Stimulated activated CD4-positive, alpha-beta T cell treated with anti-CD3 and anti-CD28 coated beads, Interleukin-2, amount 100 ng/mL, for 24 hours (primary cell): ENCODE measurements at places on chromosomes 1 and 21.
A peak's percentile ranks its signal among the peaks of the same experiment; 100 is the strongest.

DNA sequence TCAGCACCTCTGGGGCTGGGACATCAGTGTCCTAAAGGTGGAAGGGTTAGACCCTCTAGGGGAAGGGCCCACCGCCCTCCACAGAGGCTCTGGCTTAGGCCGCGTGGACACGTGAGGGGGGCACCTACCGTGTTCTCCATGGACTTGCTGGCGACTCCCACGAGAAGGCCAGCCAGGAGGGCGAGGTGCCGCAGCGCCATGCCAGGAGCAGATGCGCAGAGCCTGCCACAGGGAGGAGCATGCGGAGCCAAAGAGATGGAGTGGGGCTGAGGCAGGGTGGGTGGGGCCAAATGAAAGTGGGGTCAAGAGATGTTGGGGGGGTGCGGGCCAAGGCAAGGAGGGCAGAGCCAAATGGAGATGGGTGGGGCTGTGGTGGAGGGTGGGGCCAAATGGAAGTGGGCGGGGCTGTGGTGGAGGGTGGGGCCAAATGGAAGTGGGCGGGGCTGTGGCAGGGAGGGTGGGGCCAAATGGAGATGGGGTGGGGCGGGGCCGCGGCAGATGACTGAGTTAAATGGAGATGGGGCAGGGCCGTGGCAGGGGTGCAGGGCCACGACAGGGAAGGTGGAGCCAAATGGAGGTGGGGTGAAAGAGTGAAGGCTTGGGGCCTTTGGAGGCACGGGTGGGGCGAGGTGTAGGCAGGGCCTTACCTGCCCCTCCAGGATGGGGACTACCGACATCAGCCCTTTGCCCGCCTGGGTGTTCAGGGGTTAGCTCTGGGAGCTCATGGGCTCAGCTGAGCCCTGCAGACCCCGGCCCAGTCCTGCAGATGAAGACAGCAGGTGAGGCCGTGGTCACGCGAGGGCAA, 17.4 kb upstream of the RNF223 start:
- no peak for DNase-seq

DNA sequence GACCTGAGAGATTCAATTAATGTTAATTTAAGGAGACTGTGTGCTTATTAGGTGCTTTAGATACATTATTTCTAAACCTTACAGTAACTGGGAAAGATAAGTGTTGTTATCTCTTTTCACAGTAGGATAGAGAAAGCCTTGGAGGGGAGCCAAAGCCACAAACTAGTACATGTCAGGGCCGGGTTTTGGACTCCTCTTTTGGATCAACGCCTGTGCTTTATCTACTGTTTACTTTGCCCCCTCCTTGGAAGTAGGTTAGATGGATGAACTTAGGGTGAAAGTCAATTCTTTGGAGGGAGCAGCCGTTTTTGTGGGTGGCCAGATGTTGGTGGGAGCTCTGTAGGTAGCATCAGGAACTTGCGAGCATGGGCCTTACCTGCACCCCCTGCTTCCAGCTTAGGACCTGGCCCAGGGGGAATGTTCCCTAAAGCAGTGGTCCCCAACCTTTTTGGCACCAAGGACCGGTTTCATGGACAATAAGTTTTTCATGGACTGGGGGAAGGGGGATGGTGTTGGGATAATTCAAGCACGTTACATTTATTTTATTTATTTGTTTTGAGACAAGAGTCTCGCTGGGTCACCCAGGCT, 1.7 kb downstream of the HHAT start:
- DNase-seq, result no peak

- DNase-seq, result peak; percentile 92
Measured at GRCh38 chr1:44807364-44808062, 362 bp upstream of the DYNLT4 start.

DNA sequence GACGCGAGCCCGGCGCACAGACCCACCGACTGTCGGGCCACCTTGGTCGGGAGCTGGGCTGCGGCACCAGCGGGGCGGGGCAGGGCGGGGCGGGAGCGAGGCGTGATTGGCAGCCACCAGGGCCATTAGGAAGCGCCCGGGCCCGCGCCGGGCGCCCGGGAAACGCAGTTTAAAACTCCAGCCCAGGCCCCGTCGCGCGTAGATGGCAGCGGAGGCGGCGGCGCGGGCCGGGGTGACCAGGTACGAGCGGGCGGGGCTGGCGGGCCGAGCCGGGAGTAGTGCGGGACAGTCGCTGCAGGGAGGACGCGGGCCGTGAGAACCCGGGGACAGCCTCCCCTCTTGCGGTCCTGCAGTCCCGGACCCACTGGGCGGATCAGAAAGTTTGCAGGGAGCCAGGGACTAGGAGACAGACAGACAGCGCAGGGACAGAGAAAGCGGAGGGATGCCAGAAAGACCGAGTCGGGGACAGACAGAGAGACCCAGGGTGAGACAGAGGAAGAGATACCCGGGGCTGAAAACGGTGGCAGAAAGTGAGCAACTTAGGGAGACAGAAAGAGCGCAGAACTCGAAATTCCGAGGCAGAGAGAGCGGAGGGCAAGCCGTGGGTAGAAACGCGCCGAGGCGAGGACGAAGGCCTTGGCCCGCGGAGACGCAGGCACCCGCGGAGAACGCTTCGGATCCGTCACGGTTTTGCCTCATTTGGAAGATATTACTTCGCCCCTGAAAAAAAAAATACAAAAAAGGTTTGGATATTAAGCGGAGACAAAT, at the start of gene DMBX1:
TSS of gene DMBX1 (plus strand) at position 199 of the 768 bp plus-strand sequence. CDS start 17,175 bp downstream, outside the sequence.
- peak; percentile 37 for DNase-seq

- DNase-seq, result no peak
Measured at GRCh38 chr21:20760221-20760620, 238.0 kb upstream of the NCAM2 start.

- DNase-seq, result no peak
Measured at GRCh38 chr1:113281550-113281949, 108.8 kb upstream of the MAGI3 start.

DNA sequence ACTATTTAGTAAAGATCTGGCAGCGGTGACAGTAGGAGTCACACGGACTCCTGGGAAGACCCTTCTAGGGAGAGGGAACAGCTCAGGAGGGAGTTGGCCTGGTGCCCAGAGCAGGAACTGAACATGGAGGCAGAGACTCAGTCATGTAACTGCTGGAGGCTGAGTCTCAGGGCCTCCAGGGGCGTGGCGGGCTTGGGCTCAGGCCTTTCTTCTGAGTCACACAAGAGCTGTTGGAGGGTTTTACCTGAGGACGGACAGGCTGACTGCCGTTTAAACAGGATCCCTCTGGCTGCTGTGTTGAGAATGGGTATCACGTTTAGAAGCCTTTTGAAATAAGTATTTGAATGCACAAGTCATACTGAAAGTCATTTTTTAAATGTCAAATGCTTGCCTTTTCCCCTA, 7.2 kb upstream of the ETS2 start:
- DNase-seq, result peak; percentile 32

- DNase-seq, result no peak
Measured at GRCh38 chr1:31905681-31906080, 32.5 kb downstream of the PTP4A2 start.

- DNase-seq, result peak; percentile 60
Measured at GRCh38 chr21:32921632-32922230, 104.0 kb upstream of the OLIG2 start.

DNA sequence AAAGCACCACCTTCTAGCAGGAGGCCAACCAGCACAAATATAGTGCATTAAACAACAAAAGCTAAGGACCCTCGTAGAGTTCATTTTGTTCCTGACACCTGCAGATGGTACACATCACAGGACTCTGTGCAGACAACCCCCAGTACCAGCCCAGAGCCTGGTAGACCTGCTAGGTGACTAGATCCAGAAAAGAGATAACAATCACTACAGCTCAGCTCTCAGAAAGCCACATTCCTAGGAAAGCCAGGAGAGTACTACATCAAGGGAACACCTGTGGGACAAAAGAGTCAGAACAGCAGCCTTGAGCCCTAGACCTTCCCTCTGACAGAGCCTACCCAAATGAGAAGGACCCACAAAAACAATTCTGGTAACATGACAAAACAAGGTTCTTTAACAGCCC, 344.7 kb upstream of the PTBP2 start:
- no peak for DNase-seq

DNA sequence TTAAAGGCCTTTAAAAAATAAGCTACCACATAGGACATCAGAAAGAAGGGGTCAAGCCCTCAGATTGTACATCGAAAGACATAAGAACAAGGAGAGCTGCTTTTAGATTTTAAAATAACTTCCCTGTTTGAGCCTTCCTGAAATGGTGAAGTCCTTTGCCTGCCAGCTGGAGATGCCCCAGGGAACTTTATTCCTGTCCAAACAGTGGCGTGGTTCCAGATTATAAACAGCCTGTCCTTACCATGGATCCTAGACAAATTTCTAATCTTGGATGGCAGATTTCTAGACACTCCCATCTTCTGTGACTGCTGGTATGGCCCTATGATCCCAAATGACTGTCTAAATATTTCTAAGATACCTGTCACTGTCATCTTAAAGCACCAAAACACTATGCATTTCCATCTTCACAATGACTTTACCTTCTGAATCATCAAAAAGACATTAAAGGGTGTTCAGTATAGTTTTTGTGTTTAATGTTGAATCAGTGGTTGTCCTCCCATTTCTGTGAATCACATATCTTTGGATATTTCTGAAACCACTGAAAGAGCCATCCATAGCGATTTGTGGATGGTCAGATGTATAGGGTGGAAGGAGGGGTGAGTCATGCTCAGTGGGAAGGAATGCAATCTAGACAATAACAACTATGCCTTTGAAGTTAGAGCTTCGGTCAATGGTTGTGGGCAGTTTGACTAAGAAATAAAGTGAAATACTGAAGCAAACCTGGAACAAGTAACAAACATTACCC, 23.2 kb downstream of the ILDR2 start:
- DNase-seq, result no peak

- no peak for DNase-seq
Measured at GRCh38 chr1:32332290-32333079, 3.5 kb downstream of the MARCKSL1 start.

- DNase-seq, result peak; percentile 52
Measured at GRCh38 chr1:202807451-202807925, 733 bp downstream of the KDM5B start.

DNA sequence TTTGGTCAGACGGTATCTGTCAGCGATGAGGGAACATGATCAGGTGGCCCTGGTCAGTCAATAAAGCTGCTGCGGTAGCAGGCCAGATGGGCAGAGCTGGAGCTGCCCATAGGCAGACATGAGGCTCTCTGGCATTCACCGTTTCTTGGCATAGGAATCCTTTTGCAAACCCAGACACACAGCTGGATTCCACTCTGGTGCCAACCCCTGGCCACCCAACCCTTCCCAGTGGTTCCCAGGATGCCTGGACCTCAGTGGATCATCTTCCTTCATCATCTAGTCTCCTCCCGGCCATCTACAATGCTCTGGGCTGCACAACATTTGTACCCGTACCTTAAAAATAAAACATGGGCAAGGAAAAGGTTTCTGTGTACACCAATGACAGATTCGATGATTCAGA, 68.3 kb upstream of the ACTRT2 start:
- DNase-seq, result no peak

DNA sequence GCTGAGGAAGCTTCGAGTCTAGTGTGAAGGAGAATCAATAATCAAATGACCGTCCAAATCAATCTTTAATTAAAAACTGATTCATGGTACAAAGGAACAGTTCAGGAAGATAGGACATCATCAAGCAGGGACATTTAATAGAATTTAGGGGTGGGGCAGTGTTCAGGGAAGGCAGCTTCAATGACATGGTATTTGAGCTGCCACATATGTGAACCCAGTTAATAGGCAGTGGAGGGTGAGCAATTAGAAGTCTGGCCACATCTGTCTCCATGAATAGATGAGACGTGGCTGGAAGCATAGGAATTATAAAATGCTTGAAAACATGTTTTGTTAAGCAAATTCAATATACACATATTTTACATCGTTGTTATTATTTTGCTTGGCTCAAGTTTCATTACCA, 362.7 kb downstream of the PRDM2 start:
- DNase-seq, result no peak

DNA sequence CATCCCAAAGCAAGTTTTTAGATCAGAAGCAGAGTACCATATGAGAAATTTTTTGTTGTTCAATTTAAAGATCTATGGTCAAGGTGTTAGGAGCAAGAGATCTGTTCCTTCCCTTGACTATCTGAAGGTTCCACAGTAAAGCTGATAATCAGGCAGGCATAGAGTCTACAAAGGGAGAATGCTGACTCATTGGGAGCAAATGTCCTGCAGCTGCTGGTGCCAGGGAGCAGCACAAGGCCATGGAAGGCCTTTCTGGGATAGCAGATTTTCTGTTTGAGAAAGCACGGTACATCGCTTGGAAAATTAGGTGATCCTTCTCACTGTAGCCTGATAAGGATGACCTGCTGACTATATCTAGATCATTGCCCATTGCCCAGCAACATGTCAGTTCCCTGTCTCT, 210.1 kb upstream of the C1orf87 start:
- DNase-seq, result no peak

GRCh38 chr1:71796006-71796405, 486.3 kb downstream of the NEGR1 start:
- no peak for DNase-seq

DNA sequence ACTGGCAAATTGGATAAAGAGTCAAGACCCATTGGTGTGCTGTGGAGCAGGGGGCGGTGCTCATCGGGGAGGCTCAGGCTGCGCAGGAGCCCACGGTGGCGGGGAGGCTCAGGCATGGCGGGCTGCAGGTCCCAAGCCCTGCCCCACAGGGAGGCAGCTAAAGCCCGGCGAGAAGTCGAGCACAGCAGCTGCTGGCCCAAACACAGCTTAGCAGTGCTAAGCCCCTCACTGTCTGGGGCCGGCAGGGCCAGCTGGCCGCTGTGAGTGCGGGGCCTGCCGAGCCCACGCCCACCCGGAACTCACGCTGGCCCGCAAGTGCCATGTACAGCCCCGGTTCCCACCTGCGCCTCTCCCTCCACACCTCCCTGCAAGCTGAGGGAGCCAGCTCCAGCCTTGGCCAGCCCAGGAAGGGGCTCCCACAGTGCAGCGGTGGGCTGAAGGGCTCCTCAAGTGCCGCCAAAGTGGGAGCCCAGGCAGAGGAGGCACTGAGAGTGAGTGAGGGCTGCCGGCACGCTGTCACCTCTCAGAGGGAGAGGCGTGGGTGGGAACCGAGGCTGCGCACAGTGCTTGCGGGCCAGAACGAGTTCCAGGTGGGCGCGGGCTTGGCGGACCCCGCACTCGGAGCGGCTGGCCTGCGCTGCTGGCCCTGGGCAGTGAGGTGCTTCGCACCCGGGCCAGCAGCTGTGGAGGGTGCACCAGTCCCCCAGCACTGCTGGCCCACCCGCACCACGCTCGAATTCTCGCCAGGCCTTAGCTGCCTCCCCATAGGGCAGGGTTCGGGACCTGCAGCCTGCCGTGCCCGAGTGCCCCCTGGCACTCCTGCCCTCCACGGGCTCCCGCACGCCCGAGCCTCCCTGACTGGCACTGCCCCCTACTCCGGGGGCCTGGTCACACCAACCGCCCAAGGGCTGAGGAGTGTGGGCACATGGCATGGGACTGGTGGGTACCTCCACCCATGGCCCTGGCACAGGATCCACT, 263.4 kb downstream of the GPR52 start:
- DNase-seq, result no peak
